ENCODE measurements at places on chromosomes 7 and 10. TPM values are rescaled to one million over a fixed set of nuclear protein-coding genes. Genes with fewer than 3 reads are reported as not detected.

The GFRA1 gene
- 2.1 TPM for total RNA-seq

The AMPH gene
- total RNA-seq = 0.04 TPM

The ASZ1 gene
- not detected for total RNA-seq

The ANKRD30A gene
- not detected for total RNA-seq

The NACAD gene
- 0.85 TPM for total RNA-seq

The FAM25A gene
- not detected for total RNA-seq

The ZNF775 gene
- total RNA-seq = 9.2 TPM

The BAMBI gene
- 4.8 TPM for total RNA-seq

The ATG9B gene
- total RNA-seq = under 0.01 TPM

The INA gene
- 0.13 TPM for total RNA-seq

Measured in pulmonary artery endothelial cell (primary cell).